ENCODE measurements at places on chromosomes 4 and X. TPM values are rescaled to one million over a fixed set of nuclear protein-coding genes. Genes with fewer than 3 reads are reported as not detected.

The SH3TC1 gene
- 0.88 TPM for polyA plus RNA-seq

- H3K27me3 ChIP-seq, result no peaks in the 10 kb centered on the region
- H3K27ac ChIP-seq, result no peak overlapping the region
- H3K36me3 ChIP-seq, result no peaks in the 10 kb centered on the region
- DNase-seq, result no peak
- H3K4me3 ChIP-seq, result no peak overlapping the region
Measured at GRCh38 chr4:106463622-106464021, 95.0 kb upstream of the GIMD1 start.

DNA sequence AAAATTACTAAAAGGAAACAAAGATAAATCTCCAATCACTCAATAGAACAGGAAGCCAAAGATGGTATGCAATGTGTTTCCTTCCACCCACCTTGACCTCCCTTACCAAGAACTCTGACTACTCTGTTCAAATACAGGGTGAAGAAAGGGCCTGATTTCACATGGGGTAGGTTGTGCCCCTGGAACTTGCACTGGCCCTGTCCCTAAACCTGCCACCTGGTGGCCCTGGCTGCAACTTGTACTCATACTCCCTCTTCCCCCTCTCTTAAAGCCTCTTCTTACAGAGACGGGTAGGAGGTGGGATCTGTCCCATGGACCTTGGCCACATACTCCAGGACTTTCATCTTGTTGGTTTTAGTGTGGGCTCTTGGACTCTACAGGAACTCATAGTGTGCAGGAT is 17.3 kb upstream of the TMEM185A start:
- H3K4me3 ChIP-seq, result no peak overlapping the region
- DNase-seq, result no peak
- H3K27me3 ChIP-seq, result peaks cover 19% of the 10 kb centered on the region

DNA sequence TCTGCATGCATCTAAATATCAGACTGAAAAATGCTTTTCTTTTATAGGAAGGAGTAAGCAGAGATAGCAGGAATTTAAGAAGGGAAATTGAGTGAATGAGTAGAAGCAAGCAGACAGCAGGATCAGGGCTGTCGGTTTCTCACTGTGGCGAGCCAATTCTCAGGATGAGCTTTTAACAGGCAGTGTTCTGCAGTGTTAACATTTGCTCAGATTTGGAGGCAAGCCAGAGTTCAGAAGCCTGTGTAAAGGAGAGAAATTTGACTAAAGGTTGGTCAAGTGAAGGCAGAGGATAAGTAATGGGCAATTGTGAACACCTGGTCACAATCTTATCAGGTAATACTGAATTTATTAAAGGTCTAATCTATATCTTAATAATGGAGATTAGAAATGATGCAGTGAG is 133.3 kb upstream of the MAGEB16 start:
- no peaks in the 10 kb centered on the region for H3K27me3 ChIP-seq
- no peak for DNase-seq
- H3K36me3 ChIP-seq, result no peaks in the 10 kb centered on the region
- no peaks in the 10 kb centered on the region for H3K4me1 ChIP-seq
- H3K27ac ChIP-seq, result no peak overlapping the region

DNA sequence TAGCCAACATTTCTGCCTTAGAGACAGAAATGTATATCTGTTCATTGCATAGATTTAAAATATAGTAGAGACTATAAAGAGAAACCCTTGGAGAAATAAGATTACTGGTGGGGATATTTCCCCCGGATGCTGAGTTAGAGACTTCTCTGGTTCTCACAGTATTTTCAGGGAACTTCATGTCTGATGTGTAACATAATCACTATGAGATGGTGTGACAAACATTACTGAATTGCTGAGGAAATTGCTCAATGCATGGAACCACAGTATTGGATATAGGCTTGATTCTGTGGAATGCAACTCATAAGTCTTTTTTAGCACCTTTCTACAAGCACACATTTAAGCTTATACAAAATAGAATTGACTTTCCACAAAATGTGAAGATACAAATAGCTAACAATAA is 152.7 kb downstream of the SOWAHB start:
- H3K27ac ChIP-seq, result no peak overlapping the region
- peaks cover 17% of the 10 kb centered on the region for H3K27me3 ChIP-seq
- no peak for DNase-seq
- H3K36me3 ChIP-seq, result no peaks in the 10 kb centered on the region

DNA sequence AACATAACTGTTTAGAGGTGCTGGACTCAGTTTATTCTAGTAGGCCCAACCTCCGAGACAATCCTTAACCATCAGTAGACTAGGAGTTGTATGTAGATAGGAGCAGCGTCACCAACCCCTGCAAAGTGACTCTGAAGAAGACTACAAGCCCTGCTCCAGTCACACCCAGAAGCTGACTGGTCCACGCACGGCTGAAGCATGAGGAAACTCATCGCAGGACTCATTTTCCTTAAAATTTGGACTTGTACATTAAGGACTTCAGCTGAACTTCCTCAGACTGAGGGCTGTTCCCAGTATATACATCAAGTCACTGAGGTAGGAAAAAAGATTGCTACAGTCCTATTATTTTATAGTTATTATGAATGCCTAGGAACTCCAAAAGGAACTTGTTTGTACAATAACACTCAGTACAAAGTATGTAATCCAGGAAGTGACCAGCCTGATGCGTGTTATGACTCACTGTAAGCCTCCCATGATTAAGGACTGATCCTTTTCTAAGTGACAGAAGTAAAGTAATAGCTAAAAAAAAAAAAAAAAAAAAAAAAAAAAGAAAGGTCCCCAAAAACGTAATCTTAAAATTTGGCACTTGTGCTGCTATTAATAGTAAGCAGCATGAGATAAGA is 41.6 kb upstream of the UGT2B7 start:
- no peaks in the 10 kb centered on the region for H3K36me3 ChIP-seq
- no peaks in the 10 kb centered on the region for H3K27me3 ChIP-seq
- no peak for DNase-seq
- H3K4me3 ChIP-seq, result no peak overlapping the region
- H3K4me1 ChIP-seq, result no peaks in the 10 kb centered on the region

The GNRHR gene
- not detected for polyA plus RNA-seq

The POF1B gene
- 0.07 TPM for polyA plus RNA-seq
